NCI-H1436 treated with DMSO at 0.1 percent for 48 hours (cell line): ENCODE measurements at places on chromosomes 3 and 15.

GRCh38 chr15:37789397-37789786 is 145.0 kb upstream of the TMCO5A start:
- no peak for DNase-seq

DNA sequence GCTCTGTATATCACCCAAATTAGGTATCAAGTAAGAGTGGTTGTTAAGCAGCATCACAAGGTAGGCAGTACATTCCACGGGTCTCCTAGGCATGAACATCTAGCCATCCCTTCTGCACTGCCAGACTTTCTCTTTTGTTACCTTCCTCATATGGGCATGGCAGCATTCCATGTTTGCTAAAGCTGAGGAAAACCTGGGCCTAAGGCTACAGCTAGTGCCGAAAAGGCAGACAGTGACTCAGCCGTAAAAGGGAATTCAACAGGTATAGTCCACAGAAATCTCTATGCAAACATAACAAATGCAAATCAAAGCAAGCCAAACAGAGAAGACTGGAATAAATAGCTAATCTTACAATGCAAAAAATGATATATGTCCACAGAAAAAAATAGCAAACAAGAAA is 645.4 kb downstream of the ZBBX start:
- DNase-seq, result no peak

DNA sequence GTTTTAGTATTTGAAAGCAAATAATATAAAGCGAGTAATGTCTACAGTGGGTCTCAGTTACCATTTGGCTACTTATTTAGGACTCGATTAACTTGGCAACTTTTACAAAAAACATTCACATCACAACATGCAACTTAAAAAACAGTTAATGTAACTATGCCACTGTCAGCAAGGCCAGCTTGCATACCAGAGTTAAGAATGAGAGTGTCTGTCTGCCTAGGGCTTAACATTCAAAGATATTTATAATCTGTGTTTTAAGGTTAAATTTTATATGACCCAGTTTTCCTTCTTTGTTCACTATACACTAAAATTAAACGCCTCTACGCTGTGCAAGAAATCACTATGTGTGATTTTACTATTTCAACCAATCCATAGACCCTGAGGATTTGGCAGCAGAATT is 5.2 kb upstream of the CDAN1 start:
- no peak for DNase-seq

DNA sequence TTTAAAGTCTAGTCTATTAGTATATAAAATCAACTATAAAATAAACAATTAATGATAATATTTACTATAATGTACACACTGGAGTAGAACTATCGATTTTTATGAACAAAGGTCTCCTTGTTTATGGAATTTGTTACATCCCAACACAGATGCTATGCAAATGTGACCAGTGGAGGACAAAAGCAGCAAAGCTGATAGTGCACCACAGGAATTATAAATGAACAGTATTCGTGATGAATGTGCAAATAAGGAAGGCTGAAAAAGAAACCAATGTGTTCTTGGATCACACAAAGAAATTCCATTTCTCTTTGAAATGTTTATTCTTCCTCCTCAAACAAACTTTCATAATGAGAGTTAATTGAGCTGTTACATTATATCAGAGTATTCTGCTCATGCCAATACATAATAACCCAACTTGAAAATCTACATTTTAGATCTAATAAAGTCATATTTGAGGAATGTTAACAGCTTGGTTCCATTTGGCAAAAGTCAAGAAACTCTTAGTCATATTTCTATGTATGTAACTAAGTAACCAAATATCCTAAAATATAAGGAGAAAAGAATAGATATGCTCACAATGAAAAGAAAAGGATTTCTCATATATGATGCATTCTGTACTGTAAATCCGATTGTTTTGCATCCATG is 79.3 kb downstream of the NEK10 start:
- no peak for DNase-seq
